ENCODE measurements at places on chromosomes 11 and 22. TPM values are rescaled to one million over a fixed set of nuclear protein-coding genes. Genes with fewer than 3 reads are reported as not detected.

DNA sequence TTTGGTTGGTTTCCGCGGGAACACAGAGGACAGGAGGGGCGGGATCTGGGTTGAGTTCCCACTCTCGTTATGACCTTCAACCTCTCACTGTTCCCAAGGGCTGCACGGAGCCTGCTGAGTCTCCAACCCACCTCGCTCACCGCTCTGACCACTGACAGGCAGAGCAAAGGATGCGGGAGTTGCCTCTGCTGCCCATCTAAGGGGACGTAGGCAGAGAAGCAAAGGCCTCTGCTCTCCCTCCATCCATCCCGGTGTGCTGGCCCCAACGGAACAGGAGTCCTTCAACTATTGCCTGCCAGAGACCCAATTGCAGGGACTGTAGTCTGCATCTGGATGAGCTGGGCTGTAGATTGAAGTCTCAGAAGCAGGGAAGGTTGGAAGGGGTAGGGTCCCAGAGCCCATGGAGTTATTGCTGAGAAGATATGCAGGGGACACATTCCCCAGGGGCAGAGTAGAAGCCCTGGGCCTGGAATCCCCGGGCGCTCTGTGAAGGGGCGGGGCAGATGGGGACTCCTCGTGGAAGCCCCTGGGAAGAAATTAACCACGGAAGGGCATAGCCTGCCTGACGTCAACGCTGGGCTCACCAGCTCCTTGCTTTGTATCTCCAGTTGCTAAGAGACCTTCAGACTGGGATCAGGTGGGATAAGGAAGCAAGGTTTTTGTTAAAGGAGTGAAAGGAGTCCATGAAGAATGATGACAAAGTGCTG, 12.7 kb upstream of the FXYD2 start:
- no peaks in the 10 kb centered on the region for H3K36me3 ChIP-seq
- H3K4me3 ChIP-seq = no peak overlapping the region
- no peaks in the 10 kb centered on the region for H3K4me1 ChIP-seq
- no peak overlapping the region for H3K27ac ChIP-seq

DNA sequence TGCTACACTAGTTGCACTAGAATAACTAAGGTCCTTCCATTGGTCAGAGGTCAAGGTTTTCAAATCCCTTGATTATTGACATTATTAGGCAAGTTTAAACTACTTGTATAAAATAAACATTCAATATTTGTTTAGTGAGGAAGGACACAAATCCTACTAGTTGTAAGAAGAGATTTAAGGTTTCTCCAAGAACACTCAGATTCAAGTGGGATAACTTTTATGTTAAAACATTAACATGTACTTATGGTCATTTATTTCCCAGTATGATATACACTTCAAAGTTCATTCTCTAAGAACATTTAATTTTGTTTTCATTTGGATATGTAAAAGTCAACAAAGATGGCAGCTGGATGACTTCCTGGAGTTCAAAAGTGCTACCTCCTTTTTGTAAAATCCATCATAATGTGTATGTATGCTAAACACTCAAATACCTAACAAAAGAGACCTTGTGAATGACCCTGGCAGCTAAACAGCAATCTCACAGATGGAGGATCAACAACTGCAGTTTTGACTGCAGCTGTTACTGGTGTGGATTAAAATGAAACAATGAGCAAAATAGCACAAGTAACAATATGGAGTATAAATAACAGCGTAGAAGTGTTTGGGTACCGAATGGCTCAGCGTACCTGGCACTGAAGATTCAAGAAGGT, 1.5 kb downstream of the CCDC90B start:
- H3K36me3 ChIP-seq = no peaks in the 10 kb centered on the region
- peaks cover 23% of the 10 kb centered on the region for H3K4me1 ChIP-seq
- peak overlapping the region; percentile 93 for H3K4me3 ChIP-seq
- peak overlapping the region; percentile 95 for H3K27ac ChIP-seq
- DNase-seq = no peak

DNA sequence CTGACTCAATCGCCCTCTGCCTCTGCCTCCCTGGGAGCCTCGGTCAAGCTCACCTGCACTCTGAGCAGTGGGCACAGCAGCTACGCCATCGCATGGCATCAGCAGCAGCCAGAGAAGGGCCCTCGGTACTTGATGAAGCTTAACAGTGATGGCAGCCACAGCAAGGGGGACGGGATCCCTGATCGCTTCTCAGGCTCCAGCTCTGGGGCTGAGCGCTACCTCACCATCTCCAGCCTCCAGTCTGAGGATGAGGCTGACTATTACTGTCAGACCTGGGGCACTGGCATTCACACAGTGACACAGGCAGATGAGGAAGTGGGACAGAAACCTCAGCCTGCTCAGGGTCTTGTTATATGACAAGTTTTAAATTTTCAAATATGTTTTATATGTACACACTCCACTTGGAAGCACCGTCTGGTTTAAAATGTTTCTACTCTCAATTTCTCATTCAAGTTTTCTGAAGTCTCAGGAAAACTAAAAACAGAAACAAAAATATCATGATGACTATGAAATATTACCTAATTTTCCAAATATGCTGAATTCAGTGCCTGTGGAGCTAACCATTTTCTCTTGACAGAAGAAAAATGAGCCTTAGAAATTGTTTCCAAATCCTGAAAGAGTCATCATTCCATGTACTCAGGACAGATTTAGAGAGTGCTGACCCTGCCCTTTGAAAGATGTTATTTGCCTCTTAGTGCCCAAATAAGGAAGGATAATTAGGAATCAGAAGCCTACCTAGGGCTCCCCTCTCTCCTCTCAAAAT, 48.8 kb upstream of the TOP3B start:
- H3K36me3 ChIP-seq = no peaks in the 10 kb centered on the region
- DNase-seq = no peak
- no peaks in the 10 kb centered on the region for H3K4me1 ChIP-seq
- H3K27me3 ChIP-seq = no peaks in the 10 kb centered on the region

DNA sequence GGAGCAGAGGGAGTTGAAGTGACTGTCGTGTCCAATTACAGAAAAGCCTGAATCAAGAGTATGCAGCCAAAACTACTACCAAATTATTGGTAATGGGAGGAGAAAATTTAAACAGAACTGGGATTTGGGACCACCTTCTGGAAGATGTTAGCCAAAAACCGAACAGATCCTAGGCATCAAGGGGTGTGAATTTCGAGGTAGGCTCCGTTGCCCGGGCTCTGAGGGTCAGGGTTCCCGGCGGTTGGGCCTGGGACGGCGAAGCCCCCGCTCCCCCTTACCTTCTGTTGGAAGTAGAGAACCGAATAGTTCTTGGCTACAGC, 313 bp downstream of the PRCP start:
- H3K27ac ChIP-seq = peak overlapping the region; percentile 92
- H3K4me3 ChIP-seq = peak overlapping the region; percentile 73
- peaks cover 13% of the 10 kb centered on the region for H3K4me1 ChIP-seq

TYR gene
- polyA plus RNA-seq = not detected

Data from naive thymus-derived CD4-positive, alpha-beta T cell (primary cell).